ENCODE measurements at places on chromosomes 11 and 22.

DNA sequence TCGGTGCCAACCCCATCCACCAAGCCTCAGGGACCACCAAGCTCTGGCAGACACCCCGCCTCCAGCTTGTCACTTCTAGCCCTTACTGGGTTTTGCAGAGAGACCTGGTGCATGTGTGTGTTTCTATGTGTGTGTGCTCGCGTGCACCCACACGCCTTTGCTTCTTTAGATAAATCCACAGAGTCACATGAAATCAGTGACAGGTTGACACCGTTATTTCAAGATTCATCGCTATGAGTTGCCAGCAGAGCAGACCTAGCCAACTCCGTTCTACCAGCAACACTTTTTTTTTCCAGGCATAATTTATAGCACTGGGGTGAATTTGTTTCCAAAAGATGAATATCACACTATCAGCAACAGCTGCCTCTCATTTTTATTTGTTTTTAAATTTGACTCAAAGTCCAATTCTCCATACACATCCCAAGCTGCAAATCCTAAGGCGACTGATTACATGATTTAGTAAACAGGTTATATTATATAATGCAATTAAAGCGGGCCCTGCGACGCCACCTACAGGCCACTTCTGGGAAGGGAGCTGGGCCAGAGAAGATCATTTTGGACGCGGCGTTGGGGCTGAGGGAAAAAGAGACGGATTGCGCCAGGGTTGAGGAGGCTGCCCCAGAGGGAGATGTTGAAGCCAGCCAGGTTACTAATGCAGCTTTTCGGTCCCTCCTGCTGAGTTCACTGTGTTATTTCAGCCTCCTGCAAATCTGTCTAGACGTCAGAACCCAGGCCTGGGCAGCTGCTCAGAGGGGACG lies 150.5 kb downstream of the FEZ1 start:
- peak; percentile 28 for DNase-seq

- no peak for DNase-seq
Measured at GRCh38 chr11:15123849-15124248, 9.1 kb downstream of the INSC start.

DNA sequence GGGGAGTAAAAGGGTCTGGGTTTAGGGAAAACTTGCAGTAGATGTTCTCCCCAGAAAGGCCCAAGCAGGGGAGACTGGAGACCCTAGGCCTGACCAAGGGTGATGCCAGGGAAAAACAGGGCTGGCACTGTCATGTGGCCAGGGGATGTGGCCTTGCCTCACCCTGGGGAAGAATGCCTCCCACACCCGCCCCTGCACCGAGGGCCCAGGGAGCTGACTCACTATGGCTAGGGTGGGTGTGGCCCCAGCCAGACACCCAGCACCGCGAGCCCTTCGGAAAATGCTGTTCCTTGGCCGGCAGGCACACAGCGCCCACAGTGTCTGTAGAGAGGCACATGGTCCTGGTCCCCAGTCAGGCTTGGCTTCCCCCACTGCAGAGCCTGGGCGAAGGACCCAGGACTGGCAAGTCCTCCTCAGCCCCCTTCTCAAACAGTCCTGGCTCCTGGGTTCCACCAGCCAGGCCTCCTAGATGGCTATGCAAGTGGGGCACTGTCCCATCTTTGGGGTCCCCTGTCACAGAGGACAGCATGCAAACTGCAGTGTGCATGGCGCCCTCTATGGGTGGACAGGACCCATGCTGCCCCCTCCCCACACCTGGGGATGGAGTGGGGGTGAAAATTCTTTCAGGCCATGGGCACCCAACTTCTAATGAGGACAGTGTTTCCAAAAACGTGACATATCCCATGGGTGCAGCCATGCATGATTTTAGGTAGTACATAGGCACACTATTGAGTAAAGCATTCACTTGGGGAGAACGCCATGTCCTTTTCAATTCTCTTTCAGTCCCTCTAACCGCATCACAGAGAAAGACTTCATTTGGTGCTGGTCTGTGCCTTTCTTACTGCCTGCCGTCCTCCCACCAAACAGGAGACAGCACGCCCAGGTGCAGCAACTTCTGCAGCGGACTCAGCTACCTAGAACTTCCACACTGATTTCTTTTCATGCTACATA lies 15.2 kb downstream of the TMPRSS5 start:
- peak; percentile 19 for DNase-seq

GRCh38 chr11:23112987-23113886 lies 253.0 kb upstream of the CCDC179 start:
- DNase-seq, result peak; percentile 34

DNA sequence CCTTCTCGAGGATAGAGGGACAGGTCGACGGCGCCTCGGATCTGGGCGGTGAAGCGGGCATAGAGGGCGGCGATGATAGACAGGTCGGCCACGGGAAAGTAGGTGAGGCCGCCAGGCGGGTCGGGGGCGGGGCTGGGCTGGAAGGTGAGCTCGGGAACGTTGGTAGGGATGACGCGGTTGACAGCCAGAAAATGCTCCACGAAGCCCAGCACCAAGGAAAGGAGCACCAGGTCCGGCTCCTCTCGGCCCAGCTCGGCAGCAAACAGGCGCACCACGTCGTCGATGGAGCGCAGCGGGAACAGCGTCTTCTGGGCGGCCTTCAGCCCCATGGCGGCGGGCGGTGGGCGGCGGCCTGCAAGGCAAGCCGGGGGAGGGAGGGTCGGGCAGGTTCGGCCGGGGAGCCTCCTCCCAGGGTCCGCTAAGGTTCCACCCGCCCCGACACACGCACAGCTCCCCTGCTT lies 540 bp downstream of the MEN1 start:
- DNase-seq, result peak; percentile 34

DNA sequence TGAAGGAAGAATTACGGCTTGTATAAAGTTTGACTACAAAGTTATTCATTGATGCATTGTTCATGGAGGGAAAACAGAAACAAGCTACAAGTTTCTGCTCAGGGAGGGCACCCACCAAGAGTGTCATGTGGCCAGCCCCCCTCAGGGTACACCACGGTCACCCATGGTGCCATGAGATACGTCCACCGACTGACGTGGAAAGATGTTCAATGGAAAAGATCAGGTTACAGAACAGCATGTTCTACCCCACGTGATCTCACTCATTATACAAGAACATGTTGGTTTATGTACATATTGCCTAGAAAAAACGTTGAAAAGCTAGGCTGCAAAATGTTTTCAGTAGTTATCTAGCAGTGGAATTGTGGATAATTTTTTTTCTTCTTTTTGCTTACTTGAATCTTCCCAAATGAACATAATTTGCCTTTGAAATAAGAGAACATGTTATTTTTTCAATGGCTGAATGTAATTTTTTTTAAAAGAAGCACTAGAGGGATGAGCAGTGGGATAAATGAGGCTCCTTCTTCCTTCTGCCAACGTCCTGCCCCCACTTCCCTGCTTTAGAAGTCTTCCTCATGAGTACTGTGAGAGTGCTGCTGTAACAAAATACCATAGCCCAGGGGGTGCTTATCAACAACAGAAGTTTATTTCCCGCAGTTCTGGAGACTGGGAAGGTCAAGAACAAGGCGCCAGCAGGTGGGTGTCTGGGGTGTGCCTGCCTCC lies 22.5 kb downstream of the RCN1 start:
- no peak for DNase-seq

DNA sequence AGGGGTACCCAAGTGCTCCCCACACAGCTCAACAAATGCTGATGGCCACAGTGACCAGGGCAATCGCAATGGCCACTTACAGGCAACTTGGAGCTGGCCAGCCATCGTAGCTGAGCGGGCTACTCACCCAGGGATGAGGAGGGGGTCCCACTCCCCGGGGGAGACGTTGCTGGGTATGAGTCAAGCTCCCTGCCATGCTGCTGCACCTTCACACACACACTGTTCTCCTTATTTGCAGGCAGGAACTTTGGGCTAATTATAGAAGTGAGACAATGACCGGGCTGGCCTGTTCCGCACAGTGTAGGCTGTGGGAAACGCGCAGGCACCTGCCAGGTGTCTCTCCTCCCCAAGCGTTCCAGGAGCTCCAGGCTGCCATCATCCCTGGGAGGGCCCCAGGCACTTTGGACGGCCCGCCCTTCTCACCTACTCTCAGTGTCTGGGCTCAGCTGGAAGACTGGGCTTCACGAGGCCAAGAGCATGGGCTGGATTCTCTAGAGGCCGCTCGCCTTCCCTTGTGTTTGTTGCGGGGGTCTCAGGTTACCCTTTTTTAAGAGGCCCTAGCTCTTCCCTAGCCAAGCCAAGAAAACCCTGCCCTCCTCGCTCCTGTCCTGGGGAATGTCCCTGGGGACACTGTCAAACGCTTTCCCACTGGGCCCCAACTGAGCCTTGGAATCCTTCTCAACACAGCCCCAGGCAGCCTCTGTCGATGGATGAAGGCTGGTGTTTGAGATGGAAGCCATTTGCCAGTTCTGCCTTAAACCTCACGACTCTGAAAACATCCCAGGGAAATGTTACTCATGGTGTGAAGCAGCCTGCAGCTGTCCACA lies 73.0 kb downstream of the RTL6 start:
- DNase-seq, result no peak

GRCh38 chr22:25453557-25453956 lies 110.9 kb upstream of the GRK3 start:
- DNase-seq, result no peak

DNA sequence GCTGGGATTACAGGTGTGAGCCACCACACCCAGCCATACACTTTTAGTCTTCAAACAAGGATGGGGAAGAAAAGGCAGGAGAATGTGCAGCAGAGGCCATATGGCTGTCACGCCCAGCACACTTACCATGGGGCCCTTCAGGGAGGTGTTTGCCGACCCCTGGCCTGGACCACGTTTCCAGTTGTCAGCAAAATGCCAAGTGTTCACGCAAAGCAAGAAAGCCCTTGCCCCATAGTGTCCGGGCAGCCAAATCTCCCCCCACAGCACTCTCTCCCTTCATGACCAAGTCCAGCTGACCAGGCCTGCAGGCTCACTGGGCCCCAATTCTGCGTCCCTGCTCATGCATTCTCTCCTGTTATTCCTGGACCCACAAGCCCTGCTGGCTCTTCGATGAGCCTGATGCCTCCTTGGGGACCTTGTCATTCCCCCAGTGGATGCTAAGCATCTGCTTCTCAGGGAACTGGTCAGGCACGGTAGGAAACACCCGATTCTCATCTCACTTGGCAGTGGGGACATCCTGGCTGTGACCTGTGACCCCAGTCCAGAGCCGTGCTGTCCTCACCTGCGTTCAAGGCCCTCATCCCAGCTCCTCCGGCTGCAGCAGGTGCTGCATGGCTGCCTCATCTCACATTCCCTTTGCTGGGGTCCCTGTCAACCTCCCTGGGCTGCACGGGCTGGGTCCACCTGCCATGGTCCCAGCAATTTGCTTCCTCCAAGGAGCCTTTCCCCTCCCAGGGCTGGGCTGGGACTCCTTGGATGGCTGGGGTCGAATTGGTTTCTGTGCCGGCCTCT lies 96.4 kb downstream of the CTTN start:
- DNase-seq, result no peak

DNA sequence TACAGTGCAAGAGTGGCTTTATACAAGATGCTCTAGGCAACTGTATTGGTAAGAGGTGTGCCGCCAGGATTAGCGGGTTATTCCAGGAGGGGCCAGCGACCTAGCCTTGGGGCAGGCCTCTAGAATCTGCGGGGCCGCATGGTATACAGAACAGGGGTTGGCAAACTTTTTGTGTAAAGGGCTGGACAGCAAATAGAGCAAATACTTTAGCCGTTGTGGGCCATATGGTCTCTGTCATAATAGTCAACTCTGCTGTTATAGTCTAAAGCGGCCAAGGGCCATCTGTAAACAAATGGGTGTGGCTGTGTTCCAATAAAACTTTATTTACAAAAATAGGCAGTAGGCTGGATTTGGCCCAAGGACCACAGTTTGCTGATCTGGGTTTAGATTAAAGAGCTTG lies 32.6 kb downstream of the FBLN1 start:
- DNase-seq, result no peak

GRCh38 chr11:114158886-114159285 lies 99.4 kb downstream of the ZBTB16 start:
- DNase-seq, result no peak

- no peak for DNase-seq
Measured at GRCh38 chr11:32043737-32044136, 47.1 kb upstream of the RCN1 start.

GRCh38 chr11:117315285-117316196 lies 515 bp downstream of the BACE1 start:
- no peak for DNase-seq

DNA sequence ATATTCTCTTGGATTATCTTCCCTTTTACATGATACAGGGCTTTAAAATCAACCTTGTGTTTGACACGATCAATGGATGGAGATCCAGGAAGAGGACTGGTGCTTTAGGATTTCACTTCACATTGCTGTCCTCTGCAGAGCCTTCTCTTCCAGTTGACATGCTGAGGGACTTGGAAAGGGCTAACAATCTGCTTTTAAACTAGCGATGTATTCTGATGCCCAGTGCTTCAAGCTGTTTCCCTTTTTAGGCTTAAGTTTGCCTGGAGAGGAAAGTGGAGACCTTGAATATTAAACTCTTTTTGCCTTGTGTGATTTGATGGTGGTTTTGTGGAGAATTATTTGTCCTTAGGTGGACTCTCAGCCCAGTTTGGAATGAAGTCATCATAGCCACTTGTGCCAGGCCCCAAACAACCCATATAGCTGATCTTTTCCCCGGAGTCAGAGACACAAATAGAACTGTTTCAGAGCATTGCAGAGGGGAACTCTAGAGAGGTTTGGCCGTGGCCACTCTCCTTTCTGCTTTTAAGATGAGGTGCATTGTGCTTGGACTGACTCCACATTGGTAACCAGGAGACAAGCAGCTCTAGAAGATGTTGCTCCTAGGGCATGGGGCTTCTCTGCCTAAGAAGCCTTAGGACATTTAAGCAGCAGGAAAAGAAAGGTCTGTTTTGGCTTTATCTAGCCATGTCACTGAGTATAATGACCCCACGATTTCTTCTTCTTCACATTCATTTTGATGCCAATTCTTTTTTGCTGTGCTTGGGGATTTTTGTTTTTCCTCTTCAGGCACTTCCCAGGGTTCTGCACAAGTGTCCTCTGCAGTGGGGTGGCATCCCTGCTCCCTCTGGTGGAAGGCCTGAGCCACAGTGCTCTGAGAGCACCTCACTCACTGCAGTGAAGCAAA lies 152.8 kb downstream of the NCAM1 start:
- DNase-seq, result peak; percentile 9

- DNase-seq, result no peak
Measured at GRCh38 chr22:43922123-43922522, 1.5 kb upstream of the PNPLA3 start.

DNA sequence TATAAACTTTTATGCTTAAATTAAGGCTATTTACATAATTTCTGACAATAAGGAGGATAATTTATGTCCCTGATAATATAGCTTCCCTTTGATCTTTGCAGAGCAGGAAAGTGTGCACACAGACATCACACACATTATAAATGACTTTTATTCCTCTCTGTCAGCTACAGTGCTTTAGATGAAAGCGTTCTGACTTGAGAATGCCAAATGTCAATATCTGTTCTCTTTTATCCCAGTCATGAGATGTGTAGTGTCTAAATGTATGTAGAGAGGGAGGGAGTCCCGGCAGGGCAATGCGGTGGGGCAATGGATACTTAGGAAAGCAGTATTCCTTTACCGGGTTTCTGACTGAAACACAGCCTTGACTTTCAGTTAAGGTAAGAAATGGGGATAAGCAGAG lies 225.4 kb upstream of the CHORDC1 start:
- no peak for DNase-seq

- DNase-seq, result no peak
Measured at GRCh38 chr22:48299124-48299523, 1528.5 kb downstream of the BRD1 start.
